ENCODE measurements at places on chromosomes 1 and 21.
A peak's percentile ranks its signal among the peaks of the same experiment; 100 is the strongest.

- no peak for DNase-seq
These were observed 1016.1 kb downstream of the KCNT2 start for GRCh38 chr1:195591917-195592672.

DNA sequence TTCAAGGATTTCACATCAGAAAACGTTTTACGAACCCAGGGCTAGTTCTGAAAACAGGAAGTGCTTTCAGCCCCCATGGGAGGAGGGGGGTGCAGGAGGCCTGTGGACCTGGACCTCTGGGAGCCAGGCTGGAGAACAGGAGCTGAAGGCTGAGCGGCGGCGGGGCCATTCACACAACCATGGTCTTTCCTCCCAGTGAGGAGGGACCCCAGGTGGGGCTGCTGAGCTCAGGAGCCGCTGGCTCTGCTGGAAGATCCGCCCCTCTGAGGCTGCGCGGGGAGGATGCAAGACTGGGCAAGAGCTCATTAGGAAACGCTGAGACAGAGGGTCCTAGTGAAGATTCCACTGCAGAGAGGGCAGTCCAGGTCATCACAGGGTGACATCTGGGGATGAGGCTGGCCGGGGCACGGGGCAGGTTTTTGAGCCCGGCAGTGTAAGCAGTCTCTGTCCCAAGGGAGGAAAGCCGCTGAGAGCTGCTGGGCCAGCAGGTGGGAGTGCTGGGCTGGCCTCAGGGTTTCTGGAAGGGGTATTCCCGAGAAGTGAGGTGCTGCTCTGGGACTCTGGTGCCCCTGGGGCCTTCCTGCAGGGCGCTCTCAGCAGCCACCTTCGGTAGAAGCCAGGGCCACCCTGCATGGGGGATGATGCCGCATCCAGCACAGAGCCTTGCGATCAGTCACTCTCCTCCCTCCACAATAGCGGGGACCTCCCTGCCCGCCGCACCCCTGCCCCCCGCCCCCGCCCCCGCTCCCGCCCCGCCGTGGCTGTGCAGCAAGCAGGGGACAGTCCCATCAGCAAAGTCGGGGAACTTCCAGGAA lies 7.5 kb downstream of the MX2 start:
- no peak for DNase-seq

- DNase-seq: no peak
These were observed 29.8 kb downstream of the CDCP2 start for GRCh38 chr1:54122992-54123391.

DNA sequence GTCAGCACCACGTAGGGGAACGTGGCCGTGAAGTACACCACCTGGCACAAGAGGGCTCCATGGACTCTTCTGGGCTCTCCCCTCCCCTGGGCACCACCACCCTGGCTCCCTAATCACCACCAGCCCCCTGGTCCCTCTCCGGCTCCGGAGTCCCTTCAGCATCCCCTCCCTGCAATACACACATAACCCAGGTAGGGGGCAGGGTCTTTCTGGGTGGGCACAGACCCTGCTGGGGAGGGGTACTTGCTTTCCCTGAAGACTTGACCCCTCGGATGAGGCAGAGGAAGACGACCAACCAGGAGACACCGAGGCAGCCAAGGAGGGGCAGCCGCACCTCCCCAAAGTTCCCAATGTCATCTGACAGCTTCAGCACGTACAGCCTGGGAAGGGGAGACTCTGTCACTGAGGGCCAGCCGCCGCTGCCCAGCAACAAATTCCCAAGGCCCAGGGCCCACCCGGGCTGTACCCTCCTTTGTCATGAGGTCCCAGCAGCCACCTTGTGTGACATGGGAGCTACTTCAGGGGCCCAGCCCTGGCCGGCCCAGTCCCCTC lies 11.3 kb downstream of the CCDC24 start:
- DNase-seq: no peak

GRCh38 chr21:14757533-14758327 lies 211.6 kb upstream of the SAMSN1 start:
- no peak for DNase-seq

- DNase-seq: peak; percentile 62
These were observed 86.5 kb upstream of the CTTNBP2NL start for GRCh38 chr1:112309499-112309898.

- DNase-seq: no peak
These were observed 37.4 kb downstream of the AK5 start for GRCh38 chr1:77319036-77319705.

GRCh38 chr1:47705517-47706130 lies 267.8 kb downstream of the FOXD2 start:
- DNase-seq: no peak

- no peak for DNase-seq
These were observed 86.8 kb upstream of the RGS4 start for GRCh38 chr1:162982364-162982763.

GRCh38 chr21:38956521-38956855 lies 150.8 kb downstream of the ETS2 start:
- no peak for DNase-seq

DNA sequence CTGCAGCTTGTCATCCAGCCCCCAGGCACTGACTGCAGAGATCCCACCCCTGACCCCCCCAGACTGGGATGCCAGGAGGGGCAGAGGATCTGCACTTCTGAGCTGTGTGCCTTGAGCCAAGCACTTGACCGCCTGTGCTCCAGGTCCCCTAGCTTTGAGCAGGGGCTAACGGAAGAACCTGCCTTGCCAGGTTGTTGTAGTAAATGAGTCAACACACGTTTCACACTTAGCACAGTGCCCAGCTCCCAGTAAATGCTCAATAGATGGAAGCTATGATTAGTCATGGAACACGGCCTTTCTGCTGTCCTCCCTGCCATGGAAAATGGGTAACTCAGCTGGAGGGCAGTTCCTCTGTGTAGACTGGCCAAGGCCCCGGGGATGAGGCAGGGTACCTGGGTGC lies 24.1 kb downstream of the IFFO2 start:
- no peak for DNase-seq

- no peak for DNase-seq
These were observed 112.9 kb upstream of the ZNF678 start for GRCh38 chr1:227450489-227450888.

DNA sequence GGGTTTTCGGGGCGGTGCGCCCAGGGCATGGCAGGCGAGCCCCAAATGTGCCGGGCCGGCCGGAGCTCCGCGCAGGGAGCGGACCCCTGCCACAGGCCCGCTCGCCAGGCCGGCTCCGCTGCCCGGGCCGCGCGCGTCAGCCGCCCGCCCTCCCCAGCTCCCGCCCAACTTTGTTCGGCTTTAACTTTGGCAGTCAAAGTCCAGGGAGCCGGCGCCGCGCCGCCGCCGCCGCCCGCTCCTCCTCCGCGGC lies 488 bp downstream of the SLC35D1 start:
- DNase-seq: no peak

Measured in LNCaP clone FGC (cell line).